ENCODE measurements at places on chromosomes 6 and 20. TPM values are rescaled to one million over a fixed set of nuclear protein-coding genes. Genes with fewer than 3 reads are reported as not detected.
A peak's percentile ranks its signal among the peaks of the same experiment; 100 is the strongest.

DNA sequence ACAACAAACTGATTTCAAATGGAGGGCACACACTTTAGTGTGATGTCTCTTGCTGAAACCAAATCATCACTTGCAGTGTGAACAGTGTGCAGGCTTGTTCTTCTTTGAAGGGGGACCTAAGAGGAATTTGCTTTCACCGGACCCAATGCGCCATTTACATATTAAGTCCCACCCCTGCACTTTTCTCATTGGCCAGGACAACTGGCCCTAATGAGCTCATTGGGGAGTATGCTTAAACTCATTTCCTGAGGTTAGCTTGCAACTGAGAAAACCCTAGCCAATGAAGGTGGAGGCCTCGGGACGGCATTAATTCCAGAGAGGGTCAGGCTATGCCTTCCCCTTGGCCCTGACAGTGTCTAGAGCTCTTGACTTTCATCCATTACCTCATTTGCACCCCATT, 58.7 kb downstream of the VEGFA start:
- H3K27me3 ChIP-seq: peaks cover 11% of the 10 kb centered on the region
- H3K4me3 ChIP-seq: no peak overlapping the region
- H3K36me3 ChIP-seq: no peaks in the 10 kb centered on the region
- H3K27ac ChIP-seq: no peak overlapping the region
- no peaks in the 10 kb centered on the region for H3K4me1 ChIP-seq

GRCh38 chr6:25713824-25714223, 40.7 kb upstream of the SLC17A4 start:
- H3K4me1 ChIP-seq: no peaks in the 10 kb centered on the region
- no peak overlapping the region for H3K27ac ChIP-seq
- no peak overlapping the region for H3K4me3 ChIP-seq
- no peaks in the 10 kb centered on the region for H3K36me3 ChIP-seq
- H3K27me3 ChIP-seq: peaks cover 6% of the 10 kb centered on the region

DNA sequence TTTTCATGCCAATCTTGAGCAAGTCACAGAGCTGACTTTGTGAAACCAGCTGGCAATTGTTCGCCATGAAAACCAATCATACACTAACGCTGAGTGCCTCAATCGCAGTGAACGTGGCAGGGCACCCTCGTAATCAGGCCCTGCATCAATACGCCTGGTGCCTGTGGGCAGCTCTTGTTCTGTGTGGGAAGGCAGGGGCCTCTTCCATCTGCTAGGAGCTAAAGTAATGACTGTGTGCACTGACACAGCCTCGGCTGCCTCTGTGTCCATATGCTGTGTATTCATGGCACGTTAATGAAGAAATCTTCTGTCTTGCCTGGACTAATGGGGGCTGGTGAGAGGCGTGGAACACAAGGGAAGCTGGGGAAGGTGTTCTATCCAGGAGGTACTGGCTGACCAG, 27.8 kb upstream of the SYNDIG1 start:
- no peak for DNase-seq
- no peaks in the 10 kb centered on the region for H3K4me1 ChIP-seq
- no peak overlapping the region for H3K4me3 ChIP-seq

- no peak overlapping the region for H3K4me3 ChIP-seq
- no peak for DNase-seq
- peaks cover 26% of the 10 kb centered on the region for H3K4me1 ChIP-seq
- H3K27me3 ChIP-seq: no peaks in the 10 kb centered on the region
- H3K27ac ChIP-seq: no peak overlapping the region
Measured at GRCh38 chr6:37068356-37069270, 63.2 kb downstream of the FGD2 start.

- H3K4me3 ChIP-seq: no peak overlapping the region
- no peaks in the 10 kb centered on the region for H3K27me3 ChIP-seq
- H3K36me3 ChIP-seq: no peaks in the 10 kb centered on the region
- H3K27ac ChIP-seq: no peak overlapping the region
- no peaks in the 10 kb centered on the region for H3K4me1 ChIP-seq
Measured at GRCh38 chr20:9241721-9242427, 173.0 kb downstream of the PLCB4 start.

DNA sequence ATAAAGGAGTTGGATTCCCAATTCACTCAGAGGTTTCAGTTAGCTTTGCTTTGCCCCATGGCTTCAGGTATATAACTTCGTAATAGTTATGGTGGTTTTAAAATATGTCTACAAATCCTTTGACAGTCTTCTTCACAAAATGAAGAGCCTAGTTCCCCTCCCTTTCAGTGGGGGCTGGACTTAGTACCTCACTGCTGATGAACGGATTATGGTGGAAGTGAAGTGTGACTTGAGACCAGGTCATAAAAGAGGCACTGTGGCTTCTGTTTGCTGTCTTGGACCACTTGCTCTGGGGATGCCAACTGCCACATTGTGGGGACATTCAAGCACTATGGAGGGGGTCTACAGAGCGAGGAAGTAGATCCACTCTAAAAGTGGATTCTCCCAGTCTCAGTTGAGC, 47.5 kb upstream of the NUP153 start:
- no peak overlapping the region for H3K27ac ChIP-seq
- H3K4me1 ChIP-seq: no peaks in the 10 kb centered on the region
- H3K27me3 ChIP-seq: peaks cover 17% of the 10 kb centered on the region
- no peak for DNase-seq

GRCh38 chr6:87393026-87393622, 14.6 kb upstream of the CFAP206 start:
- no peaks in the 10 kb centered on the region for H3K27me3 ChIP-seq
- H3K4me1 ChIP-seq: peaks cover 1% of the 10 kb centered on the region
- H3K4me3 ChIP-seq: no peak overlapping the region
- H3K36me3 ChIP-seq: no peaks in the 10 kb centered on the region
- H3K27ac ChIP-seq: no peak overlapping the region
- DNase-seq: peak; percentile 37

DNA sequence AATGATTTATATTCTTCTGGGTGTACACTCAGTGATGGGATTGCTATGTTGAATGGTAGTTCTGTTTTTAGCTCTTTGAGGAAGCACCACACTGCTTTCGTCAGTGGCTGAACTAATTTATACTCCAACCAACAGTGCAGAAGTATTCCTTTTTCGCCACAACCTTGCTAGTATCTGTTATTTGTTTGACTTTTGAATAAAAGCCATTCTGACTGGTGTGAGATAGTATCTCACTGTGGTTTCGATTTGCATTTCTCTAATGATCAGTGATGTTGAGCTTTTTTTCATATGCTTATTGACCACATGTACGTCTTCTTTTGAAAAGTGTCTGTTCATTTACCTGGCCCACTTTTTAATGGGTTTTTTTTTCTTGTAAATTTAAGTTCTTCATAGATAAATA, 583.8 kb upstream of the ARID1B start:
- DNase-seq: no peak
- no peak overlapping the region for H3K4me3 ChIP-seq
- peaks cover 8% of the 10 kb centered on the region for H3K36me3 ChIP-seq
- peak overlapping the region; percentile 5 for H3K27ac ChIP-seq
- H3K4me1 ChIP-seq: peaks cover 37% of the 10 kb centered on the region
- H3K27me3 ChIP-seq: no peaks in the 10 kb centered on the region

DNA sequence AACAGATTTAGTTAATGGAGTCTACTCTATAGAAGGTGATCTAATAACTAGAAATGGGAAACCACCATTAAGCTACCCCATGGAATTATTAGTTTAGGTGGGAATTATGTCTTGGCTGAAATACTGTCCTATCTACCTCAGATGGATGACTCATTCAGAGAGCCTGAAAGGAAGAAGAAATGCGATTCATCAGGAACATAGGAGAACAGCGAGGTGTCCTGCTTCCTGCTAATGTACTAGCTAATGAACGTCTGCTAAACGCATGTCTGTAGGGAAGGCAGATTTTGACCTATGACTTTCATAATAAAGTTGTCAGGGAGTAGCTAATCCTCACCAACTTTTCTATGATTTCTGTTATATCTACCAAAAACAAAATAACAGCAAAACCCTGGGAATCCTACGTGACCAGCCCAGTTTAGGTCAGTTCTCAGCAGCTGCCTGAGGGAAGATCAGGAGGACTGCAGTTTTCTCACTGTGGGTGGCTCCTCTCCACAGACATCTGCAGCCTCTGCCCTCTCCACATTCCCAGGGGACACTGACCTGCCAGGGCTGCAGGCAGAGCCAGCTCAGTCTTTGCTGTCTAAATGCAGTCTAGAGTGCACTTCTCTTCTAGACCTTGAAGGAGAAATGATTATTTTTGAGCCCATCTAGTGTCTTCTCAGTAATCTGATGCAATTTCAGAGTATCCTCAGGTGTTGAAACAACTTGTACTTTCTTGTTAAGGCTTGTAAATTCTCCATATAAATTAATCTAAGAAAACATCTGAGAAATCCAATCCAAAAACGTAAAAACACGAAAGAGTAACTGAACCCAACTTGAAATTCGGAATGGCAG, 18.1 kb upstream of the SFT2D1 start:
- H3K27ac ChIP-seq: no peak overlapping the region
- H3K4me1 ChIP-seq: no peaks in the 10 kb centered on the region
- H3K36me3 ChIP-seq: peaks cover 7% of the 10 kb centered on the region
- H3K4me3 ChIP-seq: no peak overlapping the region
- DNase-seq: no peak
- peaks cover 33% of the 10 kb centered on the region for H3K27me3 ChIP-seq

GRCh38 chr6:113364766-113365165, 492.4 kb upstream of the MARCKS start:
- DNase-seq: no peak
- no peaks in the 10 kb centered on the region for H3K36me3 ChIP-seq
- no peak overlapping the region for H3K27ac ChIP-seq
- no peak overlapping the region for H3K4me3 ChIP-seq
- no peaks in the 10 kb centered on the region for H3K27me3 ChIP-seq

DNA sequence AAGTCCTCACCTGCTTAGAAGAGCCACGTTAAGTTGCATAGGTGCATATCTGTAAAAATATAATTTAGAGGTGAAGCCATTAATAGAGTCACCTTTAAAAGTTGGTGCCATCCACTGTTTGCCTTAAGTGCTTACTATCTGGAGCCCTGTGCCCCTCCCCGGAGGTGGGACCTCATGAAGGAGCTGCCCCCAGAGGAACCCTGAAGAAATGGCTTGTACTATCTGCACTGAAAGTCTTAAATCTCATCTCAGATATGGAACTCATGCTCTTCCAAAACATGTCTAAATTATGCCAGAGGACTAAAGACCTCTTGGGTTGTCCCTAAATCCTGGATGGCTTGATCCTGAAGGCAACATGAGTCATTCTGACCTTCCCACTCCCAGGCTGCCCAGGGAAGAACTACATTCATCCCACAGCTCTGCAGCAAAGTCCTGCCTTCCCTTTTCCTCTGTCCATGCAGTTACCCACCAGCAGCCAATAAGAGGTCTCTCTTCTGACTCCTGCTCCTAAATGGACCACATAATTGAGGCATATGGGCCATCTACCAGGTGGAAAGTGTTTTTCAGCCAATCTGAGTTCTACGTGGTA, 85.3 kb downstream of the ASXL1 start:
- H3K36me3 ChIP-seq: peaks cover 21% of the 10 kb centered on the region
- no peak for DNase-seq
- H3K4me1 ChIP-seq: peaks cover 18% of the 10 kb centered on the region
- H3K27ac ChIP-seq: peak overlapping the region; percentile 55

DNA sequence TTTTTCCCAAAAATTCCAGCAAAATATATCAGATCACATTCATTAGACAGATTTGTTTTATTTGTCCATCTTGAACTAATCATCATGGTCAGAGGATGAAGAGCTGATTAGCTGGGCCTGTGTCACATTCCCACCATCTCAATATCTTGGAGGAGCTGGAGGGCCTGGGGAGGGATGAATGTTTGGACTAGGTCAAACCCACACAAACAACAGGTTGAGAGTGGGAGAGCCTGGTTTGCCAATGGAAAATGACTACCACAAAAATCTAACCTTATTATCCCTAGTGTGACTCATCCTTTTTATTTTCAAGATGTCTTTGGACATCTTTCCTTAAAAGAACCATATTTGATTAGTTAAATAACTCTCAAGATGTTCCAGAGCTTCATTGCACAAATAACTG, 242.4 kb downstream of the OGFRL1 start:
- H3K36me3 ChIP-seq: no peaks in the 10 kb centered on the region
- no peak for DNase-seq
- H3K4me1 ChIP-seq: no peaks in the 10 kb centered on the region
- no peak overlapping the region for H3K4me3 ChIP-seq
- no peaks in the 10 kb centered on the region for H3K27me3 ChIP-seq
- no peak overlapping the region for H3K27ac ChIP-seq

DNA sequence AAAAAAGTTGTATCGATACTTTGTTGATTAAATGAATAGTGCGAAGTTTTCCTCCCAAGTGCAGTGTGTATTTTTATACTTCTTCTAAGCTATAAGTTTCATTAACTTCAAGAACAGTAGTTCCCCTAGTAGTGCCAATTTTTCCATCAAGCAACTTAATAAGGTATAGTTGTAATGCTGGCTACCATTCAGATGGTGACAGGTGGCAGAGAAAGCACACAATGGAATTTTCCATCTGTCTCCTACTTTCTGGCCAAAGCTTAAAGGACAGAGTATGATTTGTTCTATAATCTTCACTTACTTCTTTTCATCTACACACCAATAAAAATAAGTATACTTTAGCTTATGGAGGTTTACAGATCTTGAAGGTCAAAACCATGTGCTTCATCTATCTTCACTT, 431.1 kb downstream of the NKAIN2 start:
- no peaks in the 10 kb centered on the region for H3K36me3 ChIP-seq
- H3K4me1 ChIP-seq: no peaks in the 10 kb centered on the region
- H3K27me3 ChIP-seq: no peaks in the 10 kb centered on the region
- no peak overlapping the region for H3K27ac ChIP-seq
- H3K4me3 ChIP-seq: no peak overlapping the region

DNA sequence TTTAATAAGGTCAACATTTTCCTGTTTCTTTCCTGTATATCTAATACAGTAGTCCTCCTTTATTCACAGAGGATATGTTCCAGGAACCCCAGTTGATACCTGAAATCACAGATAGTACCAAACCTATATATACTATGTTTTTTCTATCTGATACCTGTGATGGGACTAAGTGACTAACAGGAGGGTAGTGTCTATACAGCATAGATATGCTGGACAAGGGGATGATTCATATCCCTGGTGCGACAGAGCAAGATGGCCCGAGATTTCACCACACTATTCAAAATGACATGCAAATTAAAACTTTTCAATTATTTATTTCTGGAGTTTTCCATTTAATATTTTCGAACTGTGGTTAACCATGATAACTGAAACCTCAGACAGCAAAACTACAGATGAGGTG, 281.1 kb downstream of the LAMA2 start:
- H3K27ac ChIP-seq: no peak overlapping the region
- no peaks in the 10 kb centered on the region for H3K4me1 ChIP-seq
- DNase-seq: no peak
- no peaks in the 10 kb centered on the region for H3K27me3 ChIP-seq
- H3K36me3 ChIP-seq: no peaks in the 10 kb centered on the region

GRCh38 chr20:37538003-37538402, 10.3 kb upstream of the BLCAP start:
- no peaks in the 10 kb centered on the region for H3K36me3 ChIP-seq
- no peak for DNase-seq
- H3K4me1 ChIP-seq: peaks cover 3% of the 10 kb centered on the region
- no peak overlapping the region for H3K4me3 ChIP-seq
- no peak overlapping the region for H3K27ac ChIP-seq
- H3K27me3 ChIP-seq: peaks cover 18% of the 10 kb centered on the region

Gene IRF4
- 171 TPM for total RNA-seq

Gene RBM24
- total RNA-seq: not detected

Gene AP5S1
- total RNA-seq: 12.7 TPM

Gene MAS1
- total RNA-seq: not detected

Gene SIRPG
- total RNA-seq: 109 TPM

Gene TSPO2
- total RNA-seq: not detected

Data from activated CD4-positive, alpha-beta memory T cell treated with anti-CD3 and anti-CD28 coated beads, Interleukin-2, amount 10 ng/mL, durations not matched to agents 7 days and 5 days (primary cell).